Peyer's patch (tissue), 4 donors: ENCODE measurements at places on chromosomes 3 and 15. TPM values are rescaled to one million over a fixed set of nuclear protein-coding genes. Genes with fewer than 3 reads are reported as not detected.

RETNLB gene
- 11.4 TPM for total RNA-seq

GPR149 gene
- total RNA-seq: not detected

PDZRN3 gene
- 14.7 TPM for total RNA-seq

SHISA5 gene
- total RNA-seq: 60.2 TPM

GLDN gene
- 0.13 TPM for total RNA-seq

DNA sequence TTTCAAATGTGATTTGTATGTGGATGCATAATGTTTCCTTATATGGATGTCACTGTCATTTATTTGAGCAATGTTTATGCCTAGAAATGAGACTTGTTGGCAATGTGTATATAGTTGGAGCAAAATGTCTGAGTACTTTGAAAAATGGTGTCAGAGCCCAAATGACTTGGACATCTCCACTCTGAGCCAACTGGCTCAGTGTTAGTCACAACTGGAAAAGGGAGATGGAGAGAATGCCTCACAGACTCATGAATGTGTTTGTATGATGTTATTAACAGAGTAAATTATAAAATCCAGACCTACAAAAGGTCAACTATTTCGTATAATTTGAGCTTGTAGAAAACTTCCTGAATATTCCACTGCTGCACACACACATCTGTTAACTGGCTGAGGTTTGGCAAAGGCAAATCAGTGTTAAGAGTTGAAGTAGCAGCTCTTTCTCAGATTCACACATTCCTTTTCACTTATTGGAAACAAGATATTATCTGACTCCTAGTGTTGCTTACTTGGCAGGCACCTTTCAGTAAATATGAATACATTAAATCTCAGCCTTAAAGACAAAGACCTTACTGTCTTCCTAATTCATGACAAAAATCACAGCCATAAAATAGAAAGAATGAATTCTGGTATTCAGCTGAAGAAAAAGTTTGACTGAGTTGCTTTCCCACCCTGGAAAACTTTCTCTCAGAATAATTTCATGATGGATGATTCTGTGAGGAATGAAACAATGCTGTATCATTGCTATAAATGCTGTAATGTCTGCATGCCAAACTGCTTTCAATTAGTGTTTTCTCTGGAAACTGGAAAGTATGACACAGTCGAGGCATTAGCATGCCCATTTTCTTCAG lies 27.0 kb downstream of the ADIPOQ start:
- no peak for DNase-seq

DNA sequence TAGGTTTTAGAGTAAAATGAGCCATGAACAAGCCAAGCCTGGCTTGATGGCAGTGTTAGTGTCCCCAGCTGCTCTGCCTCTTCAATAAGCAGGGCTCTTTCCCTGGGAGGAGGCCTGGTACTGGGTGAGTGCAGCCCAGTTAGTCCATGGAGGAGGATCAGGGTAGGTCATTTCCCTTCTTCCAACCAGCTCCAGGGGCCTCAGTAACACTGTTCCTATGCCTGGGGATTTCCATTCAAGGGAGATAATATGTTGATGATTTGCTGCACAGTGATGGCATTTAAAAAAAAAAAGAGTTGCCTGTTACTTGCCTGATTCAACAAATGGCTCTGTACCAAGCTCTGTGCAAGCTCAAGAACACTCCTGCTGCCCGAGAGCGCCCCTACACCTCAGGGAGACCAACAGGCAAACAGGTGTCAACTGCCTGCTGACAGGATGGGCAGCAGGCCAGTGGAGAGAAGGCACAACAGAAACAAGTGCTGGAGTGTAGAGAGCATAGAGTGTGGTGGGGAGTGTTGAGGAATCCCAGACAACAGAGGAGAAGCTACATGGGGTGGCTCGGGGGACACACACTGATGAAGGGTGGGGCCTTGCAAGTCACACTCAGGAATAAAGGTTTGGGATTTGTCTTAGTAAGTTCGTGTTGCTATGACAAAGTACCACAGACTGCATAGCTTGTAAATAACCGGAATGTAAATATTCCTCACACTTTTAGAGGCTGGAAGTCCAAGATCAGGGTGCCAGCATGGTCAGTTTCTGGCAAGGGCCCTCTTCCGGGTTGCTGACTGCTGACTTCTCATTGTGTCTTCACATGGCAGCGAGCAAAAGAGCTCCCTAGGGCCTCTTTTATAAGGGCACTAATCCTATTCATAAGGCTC lies 78.6 kb upstream of the PXYLP1 start:
- DNase-seq: no peak

- DNase-seq: no peak
These were observed 60.6 kb upstream of the GYG1 start for GRCh38 chr3:148930752-148931151.

DNA sequence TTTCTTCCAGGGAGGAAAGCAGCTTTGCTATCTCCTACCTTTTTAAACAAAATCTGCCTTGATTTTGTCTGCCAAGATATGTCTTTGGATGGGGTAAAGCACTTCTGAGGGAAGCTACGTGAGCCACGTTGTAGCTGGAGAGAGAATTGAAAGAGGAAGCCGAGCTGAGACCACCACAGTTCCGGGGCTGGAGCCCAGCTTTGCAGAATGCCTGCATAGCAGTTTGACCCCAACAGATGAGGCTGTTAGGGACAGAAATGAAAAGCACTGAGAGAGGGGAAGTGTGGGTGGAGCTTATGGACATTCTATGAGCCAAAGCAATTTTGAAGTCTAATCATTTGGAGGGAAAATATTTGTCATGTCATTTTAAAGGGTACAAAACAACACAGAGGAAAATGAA lies 45.4 kb downstream of the LIPC start:
- DNase-seq: no peak

- no peak for DNase-seq
These were observed 5.3 kb downstream of the BRPF1 start for GRCh38 chr3:9736831-9737230.

DNA sequence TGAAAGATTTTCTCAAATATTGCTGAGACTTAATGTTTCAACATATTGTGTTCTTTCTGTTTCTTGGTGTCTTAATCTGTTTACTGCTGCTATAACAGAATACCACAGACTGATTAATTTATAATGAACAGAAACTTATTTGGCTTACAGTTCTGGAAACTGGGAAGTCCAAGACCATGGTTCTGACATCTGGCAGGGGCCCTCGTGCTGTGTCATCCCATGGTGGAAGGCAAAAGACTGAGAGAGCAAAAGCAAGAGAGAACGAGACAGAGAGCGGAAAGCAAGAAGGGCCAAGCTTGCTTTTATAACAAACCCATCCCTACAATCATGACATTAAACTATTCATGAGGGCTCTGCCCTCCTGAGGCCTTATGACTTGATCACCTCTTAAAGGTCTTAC lies 88.7 kb downstream of the ARNT2 start:
- no peak for DNase-seq

- no peak for DNase-seq
These were observed 105.2 kb downstream of the XXYLT1 start for GRCh38 chr3:195165790-195166189.

DNA sequence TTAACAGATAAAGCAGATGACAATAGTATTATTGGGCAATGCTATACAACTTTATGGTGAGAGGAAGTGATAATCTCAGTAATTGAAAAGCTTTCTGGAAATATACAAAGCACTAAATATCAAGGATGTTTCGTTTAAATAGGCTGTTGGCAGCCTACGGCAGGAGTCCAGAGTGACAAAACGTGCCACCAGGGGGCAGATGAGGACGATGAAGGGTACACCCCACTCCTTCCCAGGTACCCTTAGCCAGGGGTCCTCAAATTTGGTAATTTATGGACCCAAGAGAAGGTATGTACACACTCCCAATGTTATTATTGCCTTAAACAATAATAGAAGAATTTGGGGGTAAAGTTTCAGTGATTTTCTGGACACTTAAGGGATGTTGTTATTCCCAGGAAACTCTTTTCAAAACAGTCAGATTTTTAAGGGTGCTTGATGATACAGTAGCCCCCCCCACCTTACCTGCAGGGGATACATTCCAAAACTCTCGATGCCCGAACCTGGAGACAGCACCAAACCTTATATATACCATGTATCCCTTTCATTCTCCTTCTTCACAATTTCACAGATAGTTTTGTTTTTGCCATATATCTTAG lies 1.4 kb upstream of the MAGEL2 start:
- DNase-seq: no peak

- no peak for DNase-seq
These were observed 44.6 kb downstream of the TPRA1 start for GRCh38 chr3:127545711-127546457.

GRCh38 chr3:86766331-86766730 lies 224.6 kb downstream of the VGLL3 start:
- no peak for DNase-seq

DNA sequence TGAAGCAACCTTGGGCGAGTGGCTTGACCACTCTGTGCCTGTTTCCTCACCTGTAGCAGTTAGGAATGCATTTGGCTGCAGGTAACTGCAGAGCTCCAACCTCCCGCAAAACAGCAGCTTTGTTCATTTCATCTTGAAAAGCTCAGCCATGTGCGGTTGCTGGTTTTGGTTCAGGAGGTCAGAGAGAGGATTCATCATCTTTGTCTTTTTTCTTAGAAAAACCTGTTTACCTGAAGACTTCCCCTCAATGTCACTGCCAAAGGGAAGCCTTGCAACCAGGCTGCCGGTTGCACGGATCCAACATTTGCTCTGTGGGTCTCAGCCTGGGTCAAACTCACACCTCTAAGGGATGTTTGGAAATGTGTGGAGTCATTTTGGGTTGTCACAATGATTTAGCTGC lies 16.4 kb upstream of the FURIN start:
- DNase-seq: no peak

DNA sequence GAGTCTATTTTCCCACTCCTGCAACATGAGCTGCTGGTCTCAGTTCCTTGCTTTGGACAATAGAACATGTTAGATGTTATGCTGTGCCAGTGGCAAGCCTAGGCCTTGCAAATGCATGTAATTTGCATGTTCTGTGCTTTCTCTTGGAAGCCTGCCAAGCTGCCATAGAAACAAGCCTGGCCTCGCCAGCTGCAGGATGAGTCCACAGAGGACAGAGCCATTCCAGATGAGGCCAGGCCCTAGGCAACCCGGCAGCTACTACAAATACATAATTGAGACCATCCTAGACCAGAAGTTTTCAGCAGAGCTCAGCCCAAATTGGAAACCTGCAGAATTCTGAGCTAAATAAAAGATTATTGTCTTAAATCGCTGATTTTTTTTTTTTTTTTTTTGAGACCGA lies 39.6 kb downstream of the TRIM69 start:
- DNase-seq: peak; percentile 47

DNA sequence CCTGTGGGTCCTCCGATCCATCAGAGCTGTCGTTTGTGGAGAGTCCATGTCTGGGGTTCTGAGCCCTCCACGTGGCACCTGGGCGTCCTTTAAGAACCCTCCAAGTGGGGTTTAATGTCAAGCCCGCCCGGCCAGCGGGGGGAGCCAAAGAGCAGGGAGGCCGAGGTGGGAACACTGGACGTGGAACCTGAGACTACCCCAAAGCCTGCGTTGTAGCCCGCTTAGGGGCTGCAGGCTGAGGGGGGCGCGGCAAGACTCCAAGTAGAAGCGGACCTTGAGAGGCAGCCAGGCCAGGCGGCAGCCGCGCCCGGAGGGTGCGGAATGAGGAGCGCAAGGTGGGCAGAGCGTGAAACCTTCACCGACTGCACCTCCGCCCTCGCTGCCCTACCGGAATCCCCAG lies 126.2 kb upstream of the ATP10A start:
- no peak for DNase-seq

DNA sequence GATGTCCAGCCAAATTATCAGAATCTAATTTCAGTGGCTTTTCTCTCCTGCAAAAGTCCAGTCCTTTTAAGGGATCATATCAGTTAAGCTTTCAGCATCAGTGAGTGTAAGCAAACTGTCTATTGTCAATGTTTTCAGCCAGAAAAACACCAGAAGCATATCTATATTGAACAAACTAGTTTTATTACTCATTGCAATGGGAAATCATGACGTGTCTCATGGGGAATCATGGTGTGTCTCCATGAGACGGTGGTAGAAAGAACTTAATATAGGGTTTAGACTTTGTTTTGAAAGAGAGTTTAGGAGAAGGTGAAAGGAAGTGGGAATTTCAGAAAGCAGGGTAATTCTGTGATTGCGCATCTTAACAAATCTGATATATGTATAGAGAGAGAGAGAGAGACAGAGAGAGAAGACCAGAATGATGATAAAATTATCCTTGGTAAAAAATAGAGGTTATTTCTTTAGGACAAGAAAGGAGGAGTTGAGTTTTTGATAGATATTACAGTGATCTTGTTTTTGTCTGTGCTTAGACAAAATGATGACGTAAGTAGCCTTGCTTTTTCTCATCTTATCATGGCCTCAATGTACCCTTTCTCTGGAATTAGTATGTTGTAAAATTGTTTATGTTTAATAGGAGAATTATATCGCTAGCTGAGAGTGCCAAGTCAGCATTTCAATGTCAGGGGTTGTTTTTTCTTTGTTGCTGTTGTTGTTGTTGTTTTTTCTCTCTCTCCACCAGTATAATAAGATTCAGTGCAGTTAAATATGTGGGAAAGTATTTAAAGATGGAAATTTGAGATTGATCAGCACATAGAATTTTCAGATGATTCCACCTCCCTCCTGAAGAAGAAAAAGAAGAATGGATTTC lies 129.9 kb upstream of the OSTN start:
- no peak for DNase-seq
